ENCODE measurements at places on chromosomes 3 and 15. TPM values are rescaled to one million over a fixed set of nuclear protein-coding genes. Genes with fewer than 3 reads are reported as not detected.

Gene C3orf20
- total RNA-seq: not detected

Gene EIF2A
- total RNA-seq: 243 TPM

Gene TTLL13
- not detected for total RNA-seq

Gene GCNT3
- total RNA-seq: 10.1 TPM

Gene NANOGP8
- not detected for total RNA-seq

Gene FOXL2NB
- not detected for total RNA-seq
